ENCODE measurements at places on chromosomes 6 and 20. TPM values are rescaled to one million over a fixed set of nuclear protein-coding genes. Genes with fewer than 3 reads are reported as not detected.

Gene TUBB1
- not detected for total RNA-seq

Gene GTSF1L
- total RNA-seq = not detected

Gene PLCG1
- 135 TPM for total RNA-seq

- no peak for DNase-seq
Observed at GRCh38 chr6:39685938-39686337, 39.3 kb downstream of the KIF6 start.

GRCh38 chr6:21375151-21376116 lies 218.1 kb upstream of the SOX4 start:
- no peak for DNase-seq

DNA sequence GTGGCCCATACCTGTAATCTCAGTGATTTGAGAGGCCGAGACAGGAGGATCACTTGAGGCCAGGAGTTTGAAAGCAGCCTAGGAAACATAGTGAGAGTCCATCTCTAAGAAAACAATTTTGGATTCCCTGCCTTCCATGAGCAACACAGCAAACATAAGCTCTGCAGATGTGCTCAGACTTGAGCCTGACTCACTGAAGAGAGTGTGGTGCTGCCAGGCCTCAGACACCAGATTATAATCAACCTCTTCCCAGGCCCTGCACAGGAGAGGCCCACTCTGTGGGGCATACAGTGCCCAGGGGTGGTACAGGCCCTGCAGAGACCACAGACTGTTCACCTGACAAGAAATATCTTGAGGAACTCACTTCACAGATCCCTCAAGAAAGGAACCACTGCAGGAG lies 19.9 kb downstream of the HLA-DPB1 start:
- no peak for DNase-seq

GRCh38 chr6:137848672-137849071 lies 18.4 kb upstream of the TNFAIP3 start:
- DNase-seq = no peak

All from lung microvascular endothelial cell (primary cell).